ENCODE measurements at places on chromosomes 16 and 17.

DNA sequence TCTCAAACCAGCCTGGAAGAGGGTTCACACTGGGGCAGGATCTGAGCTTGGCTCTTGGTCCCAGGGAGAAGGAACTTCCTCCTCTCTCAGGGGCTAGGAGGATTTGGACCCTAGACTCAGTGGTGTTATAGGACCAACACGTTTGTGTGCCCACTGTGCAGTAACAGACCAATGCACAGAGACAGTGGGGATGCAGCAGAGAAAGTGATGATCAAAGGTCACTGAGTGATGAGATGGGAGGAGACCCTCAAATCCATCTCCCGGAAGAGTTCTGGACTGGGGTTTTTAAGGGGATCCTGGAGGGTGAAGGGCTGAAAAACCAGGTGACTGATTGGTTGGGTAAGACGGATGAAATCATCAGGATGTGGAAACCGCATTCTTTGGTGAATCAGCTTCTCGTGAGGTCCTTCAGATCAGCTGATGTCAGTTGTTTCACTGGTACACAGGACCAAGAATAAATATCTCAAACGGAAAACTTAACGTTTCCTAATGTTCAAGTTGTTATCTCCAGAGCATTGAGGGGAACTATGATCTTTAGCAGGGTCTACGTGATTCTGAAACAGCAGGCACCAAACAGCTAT is 3.3 kb upstream of the VAC14 start:
- DNase-seq, result no peak

DNA sequence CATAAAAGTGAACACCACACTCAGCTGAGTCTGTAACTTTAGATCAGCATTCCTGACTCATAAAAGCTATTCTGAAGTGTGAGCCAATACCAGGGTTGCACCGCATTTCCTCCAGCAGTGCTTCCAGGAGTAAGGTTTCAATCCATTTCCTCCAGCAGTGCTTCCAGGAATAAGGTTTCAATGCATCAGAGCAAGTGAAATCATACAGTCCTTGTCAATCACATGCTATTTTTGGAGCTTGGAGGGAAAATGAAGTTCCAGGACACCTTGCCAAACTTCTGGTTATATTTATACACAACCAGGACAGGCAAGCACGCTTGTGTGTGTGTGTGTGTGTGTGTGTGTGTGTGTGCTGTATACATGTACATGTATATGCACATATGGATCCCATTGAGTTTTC is 327.6 kb downstream of the GRIN2A start:
- no peak for DNase-seq

DNA sequence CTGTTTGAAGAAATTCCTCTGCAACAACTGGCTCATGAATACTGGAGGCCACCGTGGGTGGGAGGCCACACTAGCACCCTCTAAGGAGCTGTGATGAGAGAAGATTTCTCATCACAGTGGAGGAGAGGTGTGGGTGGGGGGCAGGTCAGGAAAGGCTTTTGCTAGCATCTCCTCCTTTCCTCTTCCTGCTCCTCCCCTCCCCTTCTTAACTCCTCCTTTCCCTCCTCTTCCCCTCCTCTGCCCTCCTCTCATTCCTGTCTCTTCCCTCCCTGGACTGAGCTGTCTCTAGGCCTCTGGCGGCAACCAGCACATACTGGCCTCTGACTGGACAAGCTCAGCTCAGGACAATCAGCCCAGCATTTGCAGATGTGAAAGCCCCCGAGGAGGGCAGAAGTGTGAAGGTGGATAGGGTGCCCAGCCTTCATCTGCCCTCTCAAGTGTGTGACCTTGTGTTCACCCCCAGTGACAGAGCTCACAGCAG is 19.0 kb upstream of the LHX1 start:
- no peak for DNase-seq

DNA sequence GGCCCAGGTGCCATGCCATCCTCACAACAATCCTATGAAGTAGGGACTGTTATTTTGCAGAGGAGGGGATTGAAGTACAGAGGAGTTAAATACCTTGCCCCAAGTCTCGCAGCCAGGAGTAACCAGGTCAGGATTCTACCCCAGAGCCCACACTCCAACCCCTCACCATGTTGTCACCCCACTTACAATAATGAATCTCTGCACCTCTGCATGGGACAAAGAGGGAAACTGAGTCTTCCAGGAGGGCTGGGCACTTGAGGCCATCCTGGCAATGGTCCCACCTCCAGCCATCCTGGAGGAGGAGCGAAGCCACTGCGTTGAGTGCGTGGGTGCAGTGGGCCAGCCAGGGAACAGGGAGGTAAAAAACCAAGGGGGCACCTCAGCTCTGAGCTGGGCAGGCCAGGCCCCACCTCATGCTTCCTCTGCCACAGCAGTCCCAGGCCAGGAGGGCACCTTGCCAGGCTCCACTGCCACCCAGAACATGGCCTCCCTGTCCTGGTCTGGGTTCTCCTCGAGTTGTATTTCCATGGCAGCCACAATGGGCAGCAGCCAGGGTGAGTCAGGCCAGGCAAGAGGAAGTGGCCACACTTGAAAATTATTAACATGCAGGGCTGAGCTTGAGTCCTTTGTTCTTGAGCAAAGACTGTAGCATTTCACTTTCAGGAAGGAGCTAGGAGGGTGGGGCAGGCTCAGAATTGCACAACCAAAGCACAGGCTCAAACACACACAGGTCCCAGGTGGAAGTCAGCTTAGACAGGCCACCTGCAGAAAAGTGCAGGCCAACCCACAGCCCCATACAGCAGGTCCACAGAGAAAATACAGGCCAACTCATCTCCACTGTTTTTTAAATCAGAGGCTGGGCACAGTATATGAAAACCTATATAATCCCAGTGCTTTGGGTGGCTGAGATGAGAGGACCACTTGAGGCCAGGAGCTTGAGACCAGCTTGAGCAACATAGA is 52.1 kb downstream of the CUEDC1 start:
- no peak for DNase-seq
